ENCODE measurements at places on chromosomes 2 and 18.
A peak's percentile ranks its signal among the peaks of the same experiment; 100 is the strongest.

DNA sequence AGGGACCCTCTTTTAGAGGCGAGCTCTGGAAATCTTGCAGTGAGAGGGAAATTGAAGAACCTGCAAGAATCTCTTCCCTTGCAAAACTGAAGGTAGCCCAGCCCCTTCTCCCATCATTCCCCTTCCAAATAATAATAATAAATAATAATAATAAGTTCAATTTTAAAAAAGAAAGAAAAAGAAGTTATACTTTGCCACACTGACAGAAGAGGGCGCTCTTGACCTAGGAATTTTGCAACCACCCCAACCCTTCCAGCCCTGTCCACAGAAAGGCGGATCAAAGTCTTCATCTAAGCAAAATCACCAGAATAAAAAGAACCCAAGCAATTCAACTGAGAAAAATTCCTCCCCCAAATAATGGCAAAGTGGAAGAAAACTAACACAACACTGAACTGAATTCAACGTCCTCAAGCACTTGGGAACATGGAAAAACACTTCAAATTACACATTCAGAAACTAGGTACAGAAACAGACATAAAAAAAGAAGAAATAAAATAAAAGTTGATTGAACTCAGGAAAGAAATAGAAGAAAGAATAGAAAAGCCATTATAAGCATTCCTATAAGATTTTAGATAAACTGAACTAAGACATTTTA lies 98.9 kb upstream of the GLS start:
- DNase-seq, result peak; percentile 50

GRCh38 chr2:18821431-18821830 lies 232.1 kb upstream of the NT5C1B start:
- DNase-seq, result no peak

DNA sequence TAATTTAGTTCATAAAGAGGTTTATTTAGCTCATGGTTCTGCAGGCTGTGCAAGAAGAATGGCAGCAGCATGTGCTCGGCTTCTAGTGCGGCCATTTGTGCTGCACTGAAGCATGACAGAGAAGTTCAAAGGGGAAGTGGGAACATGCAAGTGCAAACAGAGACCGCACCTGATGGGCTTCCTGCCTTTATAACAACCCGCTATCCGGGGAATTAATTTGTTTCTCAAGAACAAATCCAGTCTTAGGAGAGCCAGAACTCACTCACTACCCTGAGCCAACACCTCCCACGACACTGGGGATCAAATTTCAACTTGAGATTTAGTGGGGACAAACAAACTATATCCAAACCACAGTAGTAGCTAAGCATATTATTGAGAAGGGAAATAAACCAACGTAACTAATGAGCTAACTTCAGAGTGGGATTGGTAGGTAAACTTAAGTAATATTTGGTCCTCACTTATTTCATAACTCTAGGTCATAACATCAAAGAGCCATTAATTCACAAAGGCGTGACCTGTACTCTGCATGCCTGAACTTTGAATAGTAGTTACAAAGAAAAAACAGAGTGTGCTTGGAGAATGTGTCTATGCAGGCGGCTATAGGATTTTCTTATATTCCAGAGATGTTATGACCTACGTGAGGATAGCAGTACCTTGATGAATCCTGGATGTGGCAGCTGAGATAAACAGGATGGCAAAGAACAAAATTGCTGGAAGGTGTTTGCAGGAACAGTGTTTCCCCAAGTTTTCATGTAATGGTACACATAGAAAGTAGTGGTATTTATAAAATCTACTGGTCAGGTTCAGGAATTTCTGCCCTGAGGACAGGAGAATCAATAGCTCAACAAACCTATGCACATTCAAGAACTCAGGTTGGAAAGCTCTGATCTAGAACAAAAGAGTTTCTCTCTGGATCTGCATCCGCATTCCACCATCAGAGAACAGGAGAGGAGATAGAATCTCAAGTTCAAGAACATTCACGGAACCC lies 845.9 kb upstream of the ID2 start:
- no peak for DNase-seq

DNA sequence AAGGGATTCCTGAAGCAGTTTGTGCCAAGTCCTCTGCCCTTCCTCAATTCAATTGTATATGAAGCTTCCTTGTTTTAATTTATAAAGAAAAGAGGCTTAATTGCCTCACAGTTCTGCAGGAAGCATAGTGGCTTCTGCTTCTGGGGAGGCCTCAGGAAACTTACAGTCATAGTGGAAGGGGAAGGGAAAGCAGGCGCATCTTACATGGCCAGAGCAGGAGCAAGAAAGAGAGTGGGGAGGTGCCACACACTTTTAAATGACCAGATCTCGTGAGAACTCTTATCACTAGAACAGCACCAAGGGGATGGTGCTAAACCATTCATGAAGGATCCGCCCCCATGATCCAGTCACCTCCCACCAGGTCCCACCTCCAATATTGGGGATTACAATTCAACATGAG lies 114.2 kb downstream of the SGPP2 start:
- no peak for DNase-seq

DNA sequence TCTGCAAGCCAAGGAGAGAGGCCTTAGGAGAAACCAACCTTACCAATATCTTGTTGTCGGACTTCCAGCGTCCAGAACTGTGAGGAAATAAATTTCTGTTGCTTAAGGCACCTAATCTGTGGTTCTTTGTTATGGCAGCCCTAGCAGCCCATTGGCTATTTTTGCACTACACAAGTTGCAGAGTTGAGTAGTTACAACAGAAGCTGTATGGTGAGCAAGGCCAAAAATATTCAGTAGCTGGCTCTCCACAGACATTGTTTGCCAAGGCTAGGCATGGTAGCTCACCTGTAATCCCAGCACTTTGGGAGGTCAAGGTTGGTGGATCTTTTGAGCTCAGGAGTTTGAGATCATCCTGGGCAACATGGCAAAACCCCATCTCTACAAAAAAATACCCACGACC lies 27.1 kb upstream of the SCYGR1 start:
- DNase-seq, result no peak

- DNase-seq, result no peak
Measured at GRCh38 chr2:71558300-71559051, 105.1 kb downstream of the DYSF start.

DNA sequence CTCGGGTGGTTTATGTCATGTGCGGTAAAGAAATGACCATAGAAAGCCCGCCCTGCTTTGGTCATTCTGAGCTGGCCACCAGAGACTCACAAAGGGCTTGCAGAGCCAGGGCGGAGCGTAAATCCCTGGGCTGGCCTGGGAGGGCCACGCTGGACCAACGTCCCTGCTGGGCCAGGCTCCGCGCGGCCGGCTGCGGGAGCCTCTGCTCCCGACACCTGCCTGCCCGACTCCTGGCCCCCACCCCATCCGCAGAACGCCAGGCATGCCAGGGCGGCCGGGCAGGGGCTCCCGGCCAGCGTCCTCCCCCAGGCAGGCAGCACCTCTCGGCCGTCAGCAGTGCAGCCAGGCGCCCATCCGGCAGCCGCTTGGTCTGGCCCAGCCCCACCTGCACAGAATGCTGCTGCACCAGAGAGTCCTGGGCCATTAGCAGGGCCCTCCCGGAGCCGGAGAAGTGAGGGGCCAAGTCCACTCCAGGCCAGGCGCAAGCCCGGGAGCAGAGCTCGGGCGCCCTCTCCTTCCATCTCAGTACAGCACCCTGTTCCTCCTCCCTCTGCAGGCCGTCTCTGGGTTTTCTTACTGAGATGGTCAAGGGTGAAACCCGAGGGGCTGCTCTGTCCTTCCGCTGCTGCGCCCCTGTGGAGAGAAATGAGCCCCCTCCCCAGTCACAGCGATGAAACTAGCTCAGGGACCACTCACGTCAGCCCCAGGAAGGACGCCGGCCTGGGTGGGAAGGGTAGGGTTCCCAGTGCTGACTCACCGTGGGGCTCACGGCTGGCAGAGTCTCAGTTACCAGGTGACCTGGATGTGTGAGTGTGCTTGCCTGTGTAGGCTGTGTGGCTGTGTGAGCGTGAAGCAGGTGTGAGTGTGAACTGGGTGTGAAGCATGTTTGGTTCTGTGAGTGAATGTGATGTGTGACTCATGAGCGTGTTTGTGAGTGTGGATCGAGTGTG lies 83.3 kb downstream of the PTGR3 start:
- no peak for DNase-seq

GRCh38 chr18:43587538-43588153 lies 310.4 kb upstream of the SYT4 start:
- DNase-seq, result no peak

DNA sequence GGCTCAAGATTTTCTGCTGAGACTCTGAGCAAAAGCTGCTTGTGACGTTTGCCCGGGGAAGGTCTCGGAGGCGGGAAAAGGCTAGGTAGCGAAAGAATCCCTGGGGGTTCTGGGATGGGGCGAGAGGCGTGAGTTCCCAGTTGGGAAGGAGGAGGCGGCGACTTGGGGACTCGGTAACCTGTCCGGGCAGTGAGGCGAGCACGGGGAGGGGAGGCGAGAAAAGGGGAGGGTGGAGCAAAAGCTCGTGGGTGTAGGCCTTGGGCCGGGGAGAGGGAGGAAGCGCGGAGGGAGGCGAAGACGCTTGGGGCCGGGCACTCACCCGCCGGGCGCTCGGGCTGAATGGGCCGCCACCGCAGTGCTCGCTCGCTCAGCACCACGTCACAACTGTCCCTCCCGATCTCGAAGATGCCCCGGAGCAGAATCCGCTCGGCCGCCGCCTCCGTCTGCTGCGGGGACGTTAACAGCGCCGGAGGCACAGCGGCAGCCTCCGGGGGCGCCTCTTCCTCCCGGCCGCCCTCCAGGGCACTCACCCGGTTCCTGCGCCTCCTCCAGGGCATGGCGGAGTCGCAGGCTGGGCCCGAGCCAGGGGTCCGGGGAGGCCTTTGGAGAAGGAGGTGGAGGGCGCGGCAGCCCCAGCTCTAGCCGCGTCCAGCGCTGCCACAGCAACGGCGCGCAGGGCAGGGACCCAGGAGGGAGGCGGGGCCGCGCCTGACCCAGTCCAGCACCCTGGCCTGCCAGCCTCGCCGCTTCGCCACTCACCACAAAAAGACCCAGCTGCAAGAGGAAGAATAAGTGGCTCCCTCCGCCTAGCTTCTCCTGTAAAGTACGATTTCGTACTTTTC lies at the start of gene CERKL:
Gene CERKL, minus strand, starts transcription at position 656 of the 842 bp plus-strand sequence. Its CDS starts 99 bp downstream, at position 557.
- peak; percentile 33 for DNase-seq

DNA sequence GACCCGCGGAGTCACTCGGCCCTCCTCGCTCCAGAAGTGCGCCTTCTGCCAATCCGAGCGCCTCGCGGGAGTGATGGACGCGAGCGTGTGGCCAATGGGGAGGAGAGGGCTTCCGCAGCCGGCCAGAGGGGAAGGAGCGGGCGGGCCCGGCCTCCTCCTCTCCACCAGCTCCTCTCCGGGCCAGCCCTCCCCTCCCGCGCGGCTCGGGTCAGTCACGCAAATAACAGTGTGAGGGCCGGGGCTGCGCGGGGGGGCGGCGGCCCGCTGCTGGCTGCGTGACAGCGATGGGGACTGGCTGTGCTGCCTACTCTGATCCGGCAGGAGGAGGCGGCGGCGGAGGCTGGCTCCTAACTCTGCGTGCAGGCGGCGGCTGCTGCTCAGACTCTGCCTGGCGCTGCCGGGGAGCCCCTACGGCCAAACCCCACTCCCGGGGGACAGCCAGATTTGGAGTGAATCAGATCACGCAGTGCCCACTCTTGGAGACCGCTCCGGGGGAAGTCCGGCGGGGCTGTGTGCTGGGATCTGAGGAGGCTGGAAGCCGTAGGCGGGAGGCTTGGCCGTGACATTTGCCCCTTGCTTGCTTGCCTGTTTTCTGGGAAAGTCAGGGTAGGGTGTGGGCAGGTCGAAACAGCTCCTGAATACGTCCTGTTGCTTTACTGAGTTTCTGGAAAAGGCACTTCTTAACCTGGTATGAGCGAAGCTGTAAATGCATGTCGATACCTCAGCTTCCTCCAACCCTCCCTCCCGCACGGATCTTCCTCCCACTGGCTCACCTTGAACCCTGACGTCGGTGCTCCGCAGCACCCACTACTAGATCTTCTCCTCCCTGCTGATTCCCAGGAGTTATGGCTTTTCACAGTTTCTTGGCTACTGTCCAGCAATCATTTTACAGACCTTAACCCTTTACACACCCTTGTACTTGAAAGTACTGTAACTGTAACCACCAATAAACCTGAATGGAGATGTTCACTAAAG lies 97.9 kb upstream of the SERTAD2 start:
- peak; percentile 94 for DNase-seq

DNA sequence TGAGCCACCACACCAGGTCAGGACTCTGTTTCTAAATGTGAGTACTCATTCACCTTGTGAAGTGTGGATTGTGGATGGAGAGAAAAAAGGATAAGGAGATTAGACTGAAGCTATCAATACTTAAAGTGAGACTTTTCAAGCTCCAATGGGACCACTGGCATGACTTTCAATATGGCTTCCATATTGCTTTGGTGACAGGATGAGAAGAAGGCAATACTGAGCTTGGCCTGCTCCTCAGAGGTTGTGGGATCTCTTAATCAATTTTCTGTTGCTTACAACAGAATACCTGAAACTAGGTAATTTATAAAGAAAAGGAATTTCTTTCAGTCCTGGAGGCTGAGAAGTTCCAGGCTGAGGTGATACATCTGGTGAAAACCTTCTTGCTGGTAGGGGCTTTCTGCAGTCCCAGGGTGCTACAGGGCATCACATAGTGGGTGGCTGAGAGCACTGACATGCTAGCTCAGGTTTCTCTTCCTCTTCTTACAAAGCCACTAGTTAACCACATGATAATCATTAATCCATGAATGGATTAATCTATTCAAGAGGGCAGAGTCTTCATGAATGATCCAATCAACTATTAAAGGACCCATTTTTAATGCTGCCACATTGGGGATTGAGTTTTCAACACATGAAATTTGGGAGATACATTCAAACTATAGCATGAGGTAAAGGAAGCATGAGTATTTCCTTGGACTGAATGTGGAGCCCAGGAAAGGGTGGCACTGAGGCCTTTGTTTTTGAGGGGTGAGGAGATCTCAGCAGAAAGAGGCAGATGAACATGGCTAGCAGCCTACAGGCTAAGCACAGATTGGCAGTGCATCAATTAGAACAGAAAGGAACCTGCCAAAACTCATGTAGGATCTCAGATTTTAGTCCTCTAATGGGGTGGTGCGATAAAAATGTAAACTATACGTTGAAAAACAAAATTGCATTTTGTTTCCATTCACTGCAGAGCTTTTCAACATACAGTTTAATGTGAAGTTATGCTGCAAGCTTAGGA lies 274.5 kb downstream of the PIK3C3 start:
- DNase-seq, result no peak

GRCh38 chr2:117935456-117935855 lies 78.4 kb downstream of the CCDC93 start:
- DNase-seq, result no peak

- no peak for DNase-seq
Measured at GRCh38 chr18:60163622-60164021, 209.0 kb downstream of the MC4R start.
